ENCODE measurements at places on chromosomes 11 and 22.

DNA sequence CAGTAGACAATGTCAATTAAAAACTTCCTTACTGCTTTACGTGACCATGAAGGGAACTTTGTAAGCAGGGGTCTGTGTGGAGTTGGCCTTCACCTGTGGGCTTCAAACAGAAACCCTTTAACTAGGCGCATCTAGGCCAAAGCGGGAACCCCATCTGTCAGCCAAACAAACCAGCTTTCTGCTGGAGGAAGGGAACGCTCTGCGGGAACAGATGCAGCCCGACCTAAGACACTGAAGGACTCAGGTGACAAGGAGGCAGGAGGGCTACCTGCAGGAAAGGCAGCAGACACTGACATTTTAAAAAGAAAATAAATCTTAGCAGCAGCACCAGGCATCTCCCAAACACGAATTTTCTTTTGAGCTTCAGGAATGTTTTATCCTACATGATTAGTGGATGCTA lies 78.4 kb downstream of the CADM1 start:
- no peak for DNase-seq

DNA sequence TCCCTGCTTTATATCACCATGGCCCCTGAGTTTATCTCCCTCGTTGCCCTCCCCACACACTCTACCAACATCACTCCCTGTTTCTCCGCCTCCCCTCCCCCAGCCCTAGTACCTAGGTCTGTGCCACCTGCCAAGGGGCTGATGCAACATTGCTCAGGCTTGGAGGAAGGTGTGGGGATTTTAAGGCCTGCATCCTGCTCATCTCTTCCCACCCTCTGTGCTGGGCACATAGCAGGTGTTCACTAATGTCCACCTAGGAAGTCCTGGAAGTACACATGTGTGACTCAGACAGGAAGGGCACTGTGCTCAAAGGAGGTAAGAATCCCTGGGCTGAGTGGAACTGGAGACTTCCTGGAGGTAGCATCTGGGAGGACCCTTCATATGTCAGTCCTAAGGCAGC lies 37.0 kb downstream of the PDE2A start:
- DNase-seq, result no peak

DNA sequence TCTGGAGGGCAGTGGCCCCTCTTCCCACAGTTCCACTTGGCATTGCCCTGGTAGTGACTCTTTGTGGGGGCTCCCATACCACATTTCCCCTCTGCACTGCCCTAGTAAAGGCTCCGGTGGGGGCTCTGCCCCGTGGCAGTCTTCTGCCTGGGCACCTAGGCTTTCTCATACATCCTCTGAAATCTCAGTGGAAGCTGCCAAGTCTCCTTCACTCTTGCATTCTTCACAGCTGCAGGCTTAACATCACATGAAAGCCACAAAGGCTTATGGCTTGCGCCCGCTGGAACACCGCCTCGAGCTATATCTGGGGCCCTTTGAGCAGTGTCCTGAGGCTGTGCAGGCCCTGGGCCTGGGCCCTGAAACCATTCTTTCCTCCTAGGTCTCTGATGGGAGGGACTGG lies 25.3 kb downstream of the PLEKHB1 start:
- DNase-seq, result no peak

DNA sequence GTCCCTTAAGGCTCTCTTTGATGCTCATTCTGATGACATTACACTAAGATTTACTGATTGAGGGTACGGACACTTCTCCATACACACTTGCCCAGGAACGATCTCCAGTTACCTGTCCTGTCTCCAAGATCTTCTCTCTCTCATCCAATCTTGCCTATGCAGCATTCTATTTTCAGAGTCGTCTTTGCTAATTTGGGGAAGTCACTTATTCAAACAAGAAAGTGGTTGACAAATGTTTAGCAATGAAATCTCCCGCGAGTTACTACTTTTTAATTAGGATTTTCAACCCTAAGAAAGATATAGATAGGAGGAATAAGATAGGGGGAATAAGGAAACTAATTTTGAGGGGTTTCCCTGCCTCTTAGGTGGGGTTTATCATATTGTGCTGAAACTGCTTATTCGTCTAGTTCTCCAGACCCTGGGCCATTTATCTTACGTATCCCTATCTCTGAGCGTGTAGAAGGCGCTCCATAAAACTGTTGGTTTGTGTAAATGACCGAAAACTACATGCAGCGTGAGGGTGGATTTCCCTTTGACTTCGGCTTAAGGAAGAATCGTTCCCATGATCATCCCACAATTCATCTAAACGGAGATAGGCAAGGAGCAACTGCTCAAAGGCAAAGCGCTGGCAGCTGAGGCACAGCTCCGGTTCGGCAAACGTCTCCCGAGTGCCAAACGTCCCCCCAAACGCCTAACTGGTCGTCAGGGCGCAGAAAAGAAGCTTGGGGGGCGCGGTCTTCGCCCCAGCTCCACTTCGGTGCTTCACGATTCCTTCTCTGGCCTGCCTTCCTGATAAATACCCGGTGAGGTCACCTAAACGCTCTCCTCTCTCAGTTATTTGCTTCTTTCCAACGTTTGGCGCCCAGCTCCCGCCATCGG lies 804 bp downstream of the APIP start:
- DNase-seq, result no peak

DNA sequence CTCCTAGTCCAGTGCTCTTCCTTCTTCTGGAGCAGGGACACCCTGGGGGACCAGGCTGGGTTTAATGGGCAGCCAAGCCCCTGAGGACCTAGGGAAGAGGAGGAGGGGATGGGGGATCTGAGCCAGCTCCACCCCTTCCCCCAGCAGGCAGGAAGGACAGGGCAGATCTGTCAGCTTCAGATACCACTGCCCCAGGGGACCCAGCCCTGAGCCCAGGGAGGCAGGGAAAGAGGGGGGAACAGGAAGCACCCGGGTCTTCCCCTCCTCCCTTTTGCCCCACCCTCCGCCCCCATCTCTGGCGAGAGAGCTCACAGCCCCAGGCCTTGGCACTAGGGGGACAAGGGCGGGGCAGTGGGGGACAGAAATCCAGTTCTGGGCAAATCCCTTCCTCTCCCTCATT lies 11.7 kb upstream of the SOX10 start:
- DNase-seq, result no peak

- DNase-seq, result peak; percentile 45
Observed at GRCh38 chr11:128483211-128483788, 104.1 kb downstream of the ETS1 start.

- DNase-seq, result no peak
Observed at GRCh38 chr11:75145972-75146519, 4.9 kb upstream of the SLCO2B1 start.

DNA sequence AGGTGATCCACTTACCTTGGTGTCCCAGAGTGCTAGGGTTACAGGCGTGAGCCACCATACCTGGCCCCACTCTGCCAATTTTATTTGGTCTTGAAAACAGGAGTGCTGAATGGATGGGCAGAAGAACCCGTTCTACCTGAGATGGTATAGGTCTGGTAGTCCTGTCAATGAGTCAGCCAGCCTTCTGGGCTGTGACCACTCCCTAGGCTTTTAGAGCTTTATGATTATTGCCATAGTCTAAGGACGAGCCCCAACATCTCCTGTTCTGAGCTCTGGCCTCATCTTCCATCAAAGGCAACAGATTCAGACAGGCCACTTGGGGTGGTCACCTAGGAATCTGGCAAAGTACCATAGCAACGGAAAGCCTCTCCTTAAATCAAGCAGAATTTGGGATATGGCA lies 11.5 kb downstream of the ZDHHC5 start:
- DNase-seq, result no peak

GRCh38 chr22:50148991-50149721 lies 21.4 kb upstream of the PANX2 start:
- DNase-seq, result peak; percentile 58

- DNase-seq, result no peak
Observed at GRCh38 chr11:120547811-120548681, 36.5 kb downstream of the GRIK4 start.

DNA sequence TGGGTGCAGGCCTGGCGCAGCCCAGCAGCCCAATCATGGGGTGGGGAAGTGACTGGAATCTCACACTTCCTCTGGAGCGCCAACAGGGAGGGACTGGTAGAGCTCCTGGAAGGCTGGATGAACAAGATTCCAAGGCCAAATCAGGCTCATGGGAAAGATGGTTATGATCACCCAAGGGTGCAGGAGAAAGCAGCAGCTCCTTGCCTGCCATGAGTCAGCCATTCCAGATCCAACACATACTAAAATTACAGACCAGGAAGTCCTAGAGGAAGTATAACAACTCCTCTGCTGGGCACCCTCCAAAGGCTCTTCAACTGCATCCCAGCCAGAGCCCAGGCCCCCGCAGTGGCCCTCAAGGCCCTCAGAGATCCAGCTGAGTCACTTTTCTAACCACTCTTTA lies 427.3 kb downstream of the TENM4 start:
- no peak for DNase-seq

DNA sequence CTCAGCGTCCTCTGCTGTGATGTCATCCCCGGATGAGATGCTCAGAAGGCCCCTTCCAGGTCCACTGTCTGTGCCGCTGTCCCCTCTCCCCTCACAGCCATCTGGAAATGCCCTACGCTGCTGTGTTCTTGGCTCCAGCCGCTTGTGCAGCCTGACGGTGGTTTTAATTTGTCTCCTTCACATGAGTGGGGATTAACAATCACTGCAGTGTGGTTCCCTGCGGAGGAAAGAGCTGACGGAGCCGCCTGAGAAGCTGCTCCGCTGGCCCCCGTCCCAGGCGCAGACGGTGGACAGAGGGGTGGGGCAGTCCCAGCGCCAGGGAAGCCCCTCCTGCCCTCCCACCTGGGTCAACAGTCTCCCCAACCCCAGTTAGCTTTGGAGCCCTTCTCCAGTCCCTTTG lies 67.5 kb upstream of the PHF21B start:
- no peak for DNase-seq

GRCh38 chr22:36795633-36796032 lies 19.7 kb upstream of the IFT27 start:
- DNase-seq, result no peak

DNA sequence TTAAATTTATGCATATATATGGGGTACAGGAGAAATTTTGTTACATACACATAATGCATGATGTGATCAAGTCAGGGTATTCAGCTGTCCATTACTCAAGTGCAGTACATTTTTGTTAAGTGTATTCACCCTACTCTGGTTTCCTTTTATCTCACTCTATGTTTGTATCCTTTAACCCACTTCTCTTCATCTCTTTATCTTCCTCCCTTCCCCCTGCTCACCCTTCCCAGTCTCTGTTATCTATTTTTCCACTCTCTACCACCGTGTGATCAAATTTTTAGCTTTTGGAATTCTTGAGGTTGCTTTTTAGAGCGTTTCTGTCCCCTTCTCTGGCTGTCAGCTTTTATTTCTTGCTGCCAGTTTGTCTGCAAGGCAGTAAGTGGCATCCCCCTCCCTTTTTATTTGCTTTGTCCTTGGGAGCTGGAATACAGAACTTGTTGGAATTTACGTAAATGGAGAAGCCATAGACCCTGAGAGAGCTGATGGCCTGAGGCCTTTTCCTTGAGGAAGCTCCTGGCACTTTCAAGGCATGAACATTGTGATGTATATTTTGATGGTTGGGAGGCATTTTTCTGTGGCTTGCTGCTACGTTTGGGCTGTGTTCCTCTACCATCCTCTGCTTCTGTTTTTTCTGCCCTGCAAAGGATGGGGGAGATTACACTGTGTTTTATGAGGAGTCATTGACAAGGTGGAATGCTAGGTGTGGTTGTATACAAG lies 148.6 kb downstream of the LDLRAD3 start:
- DNase-seq, result no peak

- no peak for DNase-seq
Observed at GRCh38 chr11:116710001-116710674, 62.6 kb downstream of the BUD13 start.

DNA sequence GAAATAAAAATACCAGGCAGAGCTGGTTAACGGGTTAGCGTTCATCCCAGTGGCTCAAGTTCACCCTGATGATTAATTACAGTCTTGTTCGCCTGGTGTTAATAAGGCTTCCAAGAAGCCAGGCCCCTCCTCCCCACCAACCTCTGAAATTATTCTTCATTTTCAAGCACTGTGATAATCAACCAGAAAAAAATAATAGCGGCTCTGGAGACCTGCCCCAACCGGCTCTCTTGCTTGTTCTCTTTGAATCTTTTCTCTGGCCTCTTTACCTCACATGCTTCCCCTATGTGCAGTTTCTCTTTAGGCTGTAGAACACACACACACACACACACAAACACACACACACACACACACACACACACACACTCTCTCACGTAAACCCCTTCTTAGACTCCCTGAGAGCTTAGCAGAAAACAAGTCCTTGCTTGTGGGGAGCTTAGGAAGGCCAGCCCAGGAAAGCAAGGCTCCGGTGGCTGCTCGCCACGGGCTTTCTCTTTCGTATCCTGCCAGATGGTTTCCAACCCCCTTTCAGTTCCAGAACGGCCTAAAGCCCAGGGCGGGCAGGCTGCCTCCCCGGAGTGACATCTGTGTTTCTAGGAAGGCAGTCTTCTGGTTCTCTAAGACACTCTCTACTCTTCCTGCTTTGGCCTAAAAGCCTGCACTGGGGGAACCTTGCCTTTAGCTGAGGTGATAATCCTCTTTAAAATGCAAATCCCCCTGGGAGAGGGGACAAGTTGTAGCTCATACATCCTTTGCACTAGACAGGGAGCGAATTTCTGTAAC lies 106.4 kb upstream of the SESN3 start:
- DNase-seq, result no peak

- no peak for DNase-seq
Observed at GRCh38 chr11:21177379-21177778, 508.0 kb downstream of the NELL1 start.

GRCh38 chr11:113296447-113297205 lies 17.8 kb upstream of the TTC12 start:
- no peak for DNase-seq

DNA sequence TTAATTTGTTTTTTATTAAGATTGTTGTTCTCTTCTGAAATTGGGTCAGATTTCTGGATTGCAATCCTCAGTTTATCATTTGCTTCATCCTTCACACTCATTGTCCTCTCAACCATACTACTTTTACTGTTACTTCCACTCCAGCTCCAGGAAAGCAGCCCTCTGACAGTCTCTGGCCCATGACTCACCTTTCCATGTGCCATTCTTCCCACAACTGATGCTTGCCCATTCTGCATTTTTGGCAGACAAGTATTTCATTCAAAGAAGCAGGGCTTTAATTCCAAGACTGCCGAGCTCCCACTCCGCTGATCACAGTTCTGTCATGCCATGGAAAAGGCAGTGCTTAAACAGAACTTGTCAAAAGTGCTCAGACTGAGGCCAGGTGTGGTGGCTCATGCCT lies 139.2 kb downstream of the WNT11 start:
- no peak for DNase-seq
